ENCODE measurements at places on chromosomes 5 and 9.

DNA sequence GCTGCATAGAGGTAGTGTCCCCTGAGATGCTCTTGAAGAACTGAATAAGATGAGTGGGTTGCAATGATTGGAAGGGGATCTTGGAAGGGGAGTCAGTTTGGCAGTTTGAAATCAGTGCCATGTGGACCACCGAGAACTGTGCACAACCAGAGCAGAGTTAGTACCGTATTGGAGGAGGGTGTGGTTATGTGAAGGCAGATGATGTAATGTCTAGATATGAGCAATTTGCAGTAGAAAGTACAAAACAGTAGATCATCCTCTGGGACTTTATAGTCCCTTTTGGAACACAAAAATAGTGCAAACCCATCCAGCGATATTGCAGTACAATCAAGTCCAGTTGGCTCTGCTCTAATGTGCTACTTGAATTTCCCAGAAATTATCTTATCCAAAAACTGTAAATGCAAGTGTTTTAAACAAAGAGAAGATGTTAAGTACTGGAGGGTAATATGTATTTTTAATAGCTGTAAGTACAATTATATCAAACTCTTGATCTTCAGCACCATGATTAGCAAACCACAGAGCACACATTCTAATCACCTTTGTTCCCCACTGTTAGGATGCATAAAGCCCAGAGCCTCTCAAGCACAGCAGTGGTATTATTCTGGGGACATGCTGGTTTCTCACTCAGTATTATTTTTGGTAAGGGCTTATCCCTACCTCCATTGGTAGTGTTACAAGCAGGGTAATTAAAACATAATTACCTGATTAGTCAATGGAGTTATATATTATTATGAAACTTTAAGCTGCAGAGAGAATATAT, 41.5 kb downstream of the MEGF10 start:
- no peak for DNase-seq

DNA sequence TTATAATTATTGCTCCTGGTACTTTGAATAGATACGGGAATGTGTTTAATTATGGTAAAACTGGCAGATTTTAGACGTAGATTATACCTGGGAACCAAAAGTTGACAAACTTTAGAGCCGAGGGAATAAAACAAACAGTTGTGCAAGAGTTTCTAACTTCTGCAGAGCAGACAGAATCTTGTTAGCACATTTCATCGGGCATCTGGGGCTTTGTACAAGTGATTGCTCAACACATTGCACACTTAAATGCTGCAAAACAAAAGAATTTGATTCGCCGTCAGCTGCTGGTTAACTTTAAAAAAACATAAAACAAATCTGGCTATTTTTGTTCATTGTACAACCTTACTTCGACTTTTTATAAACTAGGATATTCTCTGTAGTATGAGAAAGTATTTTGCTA, 398.1 kb downstream of the MAN2A1 start:
- no peak for DNase-seq

DNA sequence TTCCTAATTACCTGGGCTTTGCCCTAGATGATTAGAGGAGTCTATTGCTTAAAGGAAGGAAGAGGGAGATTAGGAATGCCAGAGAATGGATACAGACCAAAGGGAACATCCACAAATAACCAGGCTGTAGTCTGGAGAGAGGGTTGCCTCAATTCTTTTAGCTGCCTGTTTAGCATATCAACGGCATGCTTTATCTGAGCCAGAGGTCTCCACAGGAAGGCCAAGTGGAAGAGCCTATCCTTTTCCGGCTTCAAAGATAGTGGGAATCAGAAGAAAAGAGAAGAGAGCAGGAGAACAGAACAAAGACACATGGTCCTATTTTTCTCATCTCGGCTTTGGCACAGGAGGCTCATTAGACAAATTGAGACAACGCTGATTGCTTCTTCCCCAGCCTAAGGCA, 142.4 kb downstream of the NMUR2 start:
- DNase-seq = no peak

DNA sequence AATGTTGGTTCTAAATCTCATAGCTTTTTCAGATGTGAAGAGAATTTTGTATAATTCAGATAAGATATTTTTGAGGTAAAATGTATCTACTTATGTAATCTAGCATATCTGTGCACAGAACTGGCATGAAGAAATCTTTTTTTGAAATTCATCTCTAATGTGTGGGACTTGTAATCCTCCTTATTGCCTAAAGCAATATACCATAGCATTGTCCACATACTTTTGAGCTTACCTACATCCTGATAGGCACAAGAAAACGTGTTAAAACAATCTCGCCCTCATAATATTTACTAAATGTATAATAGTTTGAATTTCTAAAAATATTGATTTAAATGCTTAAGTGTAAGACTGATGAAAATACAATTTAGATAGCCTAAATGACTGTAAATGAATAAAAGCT, 1686.5 kb upstream of the ACO1 start:
- no peak for DNase-seq

DNA sequence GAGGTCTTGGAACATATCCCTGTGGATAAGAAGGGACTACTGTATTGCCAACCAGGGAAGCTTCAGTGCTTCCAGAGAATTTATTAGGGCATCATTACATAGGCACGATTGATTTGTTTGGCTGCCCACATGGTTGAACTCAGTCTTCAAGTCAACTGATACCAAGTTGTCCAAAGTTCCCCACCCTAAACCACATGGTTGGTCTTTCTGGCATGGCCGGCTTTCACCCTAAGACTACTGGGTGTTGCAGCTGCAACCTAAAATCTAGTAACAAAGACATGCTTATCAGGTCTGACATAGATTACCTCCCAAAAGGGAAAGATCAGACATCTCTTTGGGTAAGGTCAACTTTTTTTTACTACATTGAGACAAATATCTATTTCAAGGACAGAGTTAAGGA, 37.0 kb downstream of the FAF2 start:
- no peak for DNase-seq

- DNase-seq = no peak
These were observed 10.0 kb upstream of the CRB2 start for GRCh38 chr9:123346026-123346425.

DNA sequence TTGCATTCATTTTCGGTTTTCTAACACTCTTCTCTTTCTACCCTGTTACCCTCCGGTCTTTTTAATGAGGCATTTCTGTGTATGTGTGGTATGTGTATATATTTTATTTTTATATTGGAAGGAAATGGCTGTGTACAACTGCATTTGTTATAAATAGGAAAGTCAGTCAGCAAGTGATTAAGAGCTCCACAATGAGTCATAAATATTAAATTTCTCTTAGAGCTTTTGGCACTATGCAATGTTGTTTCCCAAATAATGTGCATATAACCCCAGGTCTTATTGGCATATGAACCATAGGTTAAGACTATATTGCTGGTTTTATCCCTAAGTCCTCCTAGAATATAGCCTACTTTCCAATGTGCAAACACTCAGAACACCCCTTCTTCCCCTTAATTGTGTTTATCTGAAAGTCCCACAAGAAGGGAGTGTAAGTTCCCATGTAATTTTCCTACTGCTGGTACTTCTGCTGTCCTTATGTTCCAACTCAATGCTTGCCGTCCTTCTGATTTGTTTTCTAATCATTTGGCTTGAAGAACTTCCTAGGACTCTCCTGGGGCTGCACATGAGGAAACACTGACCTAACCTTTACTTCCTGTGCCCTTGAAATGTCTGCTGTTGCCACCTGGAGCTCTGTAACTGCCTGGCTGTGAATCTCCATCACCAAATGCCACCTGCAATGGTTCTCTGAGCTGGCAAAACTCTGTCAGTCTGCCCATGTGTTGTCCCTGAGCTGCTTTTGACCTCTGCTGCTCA, 65.5 kb upstream of the PCSK5 start:
- no peak for DNase-seq

- no peak for DNase-seq
These were observed 34.6 kb downstream of the TNFAIP8 start for GRCh38 chr5:119390404-119390803.
